Esophagus (tissue), 2 donors: ENCODE measurements at places on chromosomes 13 and 19. TPM values are rescaled to one million over a fixed set of nuclear protein-coding genes. Genes with fewer than 3 reads are reported as not detected.

CEACAM4 gene
- 0.58 TPM for polyA plus RNA-seq

KLK6 gene
- polyA plus RNA-seq, result 32.8 TPM

FBN3 gene
- under 0.01 TPM for polyA plus RNA-seq

ZNF549 gene
- polyA plus RNA-seq, result 1.2 TPM

BEST2 gene
- 0.06 TPM for polyA plus RNA-seq

BRME1 gene
- 13.0 TPM for polyA plus RNA-seq

RUBCNL gene
- polyA plus RNA-seq, result 0.26 TPM
